ENCODE measurements at places on chromosomes 5 and 9.

- DNase-seq = no peak
Observed at GRCh38 chr9:125467116-125467740, 205.6 kb downstream of the GAPVD1 start.

DNA sequence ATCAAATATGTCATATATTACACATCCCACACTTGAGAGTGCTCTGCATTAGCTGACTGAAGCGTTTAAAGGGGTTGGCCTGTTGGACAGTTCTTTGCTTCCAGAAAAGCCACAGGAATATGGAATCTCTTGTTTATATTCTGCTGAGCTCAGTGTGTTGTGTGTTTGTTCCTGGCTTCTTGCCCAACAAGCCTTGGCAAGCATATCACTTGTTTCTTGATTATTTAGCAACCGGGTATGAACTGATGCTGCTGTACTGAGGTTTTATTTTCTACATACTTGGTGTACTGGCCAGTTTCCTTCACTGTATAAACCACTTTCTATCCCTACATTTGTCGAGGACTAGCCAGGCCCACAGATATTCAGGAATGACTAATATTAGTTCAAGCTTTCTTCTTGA, 378.9 kb downstream of the KCTD16 start:
- DNase-seq = no peak

DNA sequence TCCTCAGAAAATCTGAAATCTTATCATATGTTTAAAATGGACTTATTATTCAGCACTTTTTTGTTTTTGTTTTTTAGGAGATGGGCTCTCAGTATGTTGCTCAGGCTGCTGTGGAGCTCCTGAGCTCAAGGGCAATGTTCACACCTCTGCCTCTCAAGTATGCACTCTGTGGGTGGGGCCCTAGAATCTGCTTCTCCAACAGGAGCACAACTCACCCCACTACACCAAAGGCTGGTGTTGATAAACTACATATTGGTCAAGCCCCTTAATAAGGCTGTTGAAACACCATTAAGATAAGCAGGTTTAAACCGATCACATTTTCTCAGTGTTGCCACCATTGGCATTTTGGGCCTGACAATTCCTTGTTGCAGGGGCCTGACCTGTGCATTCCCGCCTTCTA, 131.6 kb downstream of the FANCC start:
- DNase-seq = no peak

DNA sequence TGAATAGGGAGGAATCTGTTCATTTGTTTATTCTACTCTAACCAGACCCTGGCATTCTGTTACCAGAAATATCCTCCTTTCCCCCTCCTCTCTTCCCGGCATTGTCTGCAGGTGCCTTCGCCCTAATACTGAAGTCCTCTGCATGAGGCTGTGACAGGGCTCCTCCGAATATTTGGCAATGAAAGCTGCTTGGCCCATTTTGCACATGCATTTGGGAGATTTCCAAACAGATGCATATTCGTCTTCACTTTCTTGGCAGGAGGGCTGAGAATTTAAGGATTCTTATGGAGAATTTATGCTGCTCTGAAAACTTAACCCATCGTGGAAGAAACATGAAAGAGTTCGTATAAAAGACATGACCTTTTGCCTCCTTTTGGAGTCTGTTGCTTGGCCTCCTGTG, 484.0 kb downstream of the ZNF608 start:
- no peak for DNase-seq

GRCh38 chr5:150489360-150490295, 18.3 kb upstream of the NDST1 start:
- no peak for DNase-seq

- DNase-seq = peak; percentile 98
Observed at GRCh38 chr9:110874963-110875674, 163.2 kb downstream of the LPAR1 start.

DNA sequence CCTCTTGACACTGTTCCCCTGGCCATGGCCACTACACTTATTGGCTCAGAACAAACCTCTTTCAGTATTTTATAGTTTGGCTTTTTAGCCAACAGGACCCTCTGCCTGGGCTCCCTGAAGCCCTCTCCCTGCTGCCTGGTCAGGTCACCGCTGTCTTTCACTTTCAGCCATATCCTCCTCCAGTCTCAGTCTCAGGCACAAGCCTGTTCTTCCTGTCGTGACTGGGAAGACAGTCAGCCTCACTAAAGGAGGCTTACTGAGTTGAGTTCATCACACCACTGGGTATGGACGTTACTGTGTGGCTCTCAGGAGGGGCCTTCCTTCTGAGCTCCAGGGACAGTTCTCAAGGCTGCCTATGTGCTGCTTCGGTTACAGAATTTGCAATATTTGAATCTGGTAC, 2.0 kb downstream of the QSOX2 start:
- DNase-seq = no peak

DNA sequence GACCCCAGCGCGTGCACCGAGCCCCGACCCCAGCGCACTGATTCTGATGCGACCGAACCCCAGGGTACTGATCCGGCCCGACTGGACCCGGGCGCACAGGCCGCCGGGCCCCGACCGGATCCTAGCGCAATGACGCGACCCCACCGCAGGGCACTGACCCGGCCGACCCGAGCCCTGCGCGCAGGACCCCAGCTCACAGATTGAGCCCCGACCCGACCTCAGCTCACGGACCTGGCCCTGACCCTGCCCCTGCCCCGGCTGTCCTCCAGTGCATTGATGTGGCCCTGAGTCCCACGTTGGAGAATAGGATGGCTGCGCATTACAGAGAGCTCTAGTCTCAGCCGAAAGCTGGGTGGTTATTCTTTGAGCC, 438 bp downstream of the TRIP13 start:
- no peak for DNase-seq

GRCh38 chr5:66249920-66250319, 105.8 kb downstream of the SREK1 start:
- DNase-seq = no peak
